ENCODE measurements at places on chromosomes 5 and 9. TPM values are rescaled to one million over a fixed set of nuclear protein-coding genes. Genes with fewer than 3 reads are reported as not detected.

- no peak for DNase-seq
Measured at GRCh38 chr5:173434270-173434669, 106.1 kb upstream of the STC2 start.

DNA sequence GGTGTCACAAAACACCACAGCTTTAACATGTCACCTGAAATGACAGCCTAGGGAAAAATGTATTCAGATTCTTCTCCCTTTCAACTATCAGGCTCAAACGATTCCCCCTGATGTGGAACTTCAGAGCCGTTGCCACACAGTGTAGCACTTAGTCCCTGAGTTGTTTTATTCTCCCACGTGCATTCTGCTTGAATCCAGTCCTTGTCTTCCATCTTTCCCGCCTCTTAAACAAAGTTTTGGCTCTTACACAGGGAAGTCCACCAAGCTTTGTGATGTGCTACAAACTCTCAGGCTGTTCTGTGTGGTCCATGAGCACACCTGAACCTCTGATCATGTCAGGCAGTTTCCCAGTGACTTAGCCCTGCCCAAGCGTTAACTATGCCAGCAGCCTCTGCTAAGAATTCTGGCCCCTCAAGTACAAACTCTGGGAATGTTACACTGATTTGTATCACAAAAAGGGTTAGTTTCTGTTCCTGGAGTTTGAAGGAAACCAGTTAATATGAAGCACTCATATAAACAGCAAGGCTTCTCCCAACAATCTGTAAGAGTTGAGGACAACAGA lies 45.8 kb upstream of the RNF38 start:
- no peak for DNase-seq

GRCh38 chr9:32524892-32525708 lies 896 bp downstream of the RIGI start:
- DNase-seq, result no peak

GRCh38 chr5:94157704-94158539 lies 416.5 kb upstream of the POU5F2 start:
- no peak for DNase-seq

GRCh38 chr9:70962761-70963440 lies 158.5 kb downstream of the TRPM3 start:
- no peak for DNase-seq

- no peak for DNase-seq
Measured at GRCh38 chr5:74372502-74373064, 267.9 kb downstream of the ENC1 start.

NUP188 gene
- polyA plus RNA-seq, result 51.0 TPM

IFNK gene
- not detected for polyA plus RNA-seq

PDE6A gene
- polyA plus RNA-seq, result 0.16 TPM
